ENCODE measurements at places on chromosomes 7 and 10.

- no peak for DNase-seq
These were observed 11.7 kb downstream of the CPA5 start for GRCh38 chr7:130356121-130356875.

- DNase-seq = no peak
These were observed 40.9 kb downstream of the PDSS1 start for GRCh38 chr10:26738301-26738911.

DNA sequence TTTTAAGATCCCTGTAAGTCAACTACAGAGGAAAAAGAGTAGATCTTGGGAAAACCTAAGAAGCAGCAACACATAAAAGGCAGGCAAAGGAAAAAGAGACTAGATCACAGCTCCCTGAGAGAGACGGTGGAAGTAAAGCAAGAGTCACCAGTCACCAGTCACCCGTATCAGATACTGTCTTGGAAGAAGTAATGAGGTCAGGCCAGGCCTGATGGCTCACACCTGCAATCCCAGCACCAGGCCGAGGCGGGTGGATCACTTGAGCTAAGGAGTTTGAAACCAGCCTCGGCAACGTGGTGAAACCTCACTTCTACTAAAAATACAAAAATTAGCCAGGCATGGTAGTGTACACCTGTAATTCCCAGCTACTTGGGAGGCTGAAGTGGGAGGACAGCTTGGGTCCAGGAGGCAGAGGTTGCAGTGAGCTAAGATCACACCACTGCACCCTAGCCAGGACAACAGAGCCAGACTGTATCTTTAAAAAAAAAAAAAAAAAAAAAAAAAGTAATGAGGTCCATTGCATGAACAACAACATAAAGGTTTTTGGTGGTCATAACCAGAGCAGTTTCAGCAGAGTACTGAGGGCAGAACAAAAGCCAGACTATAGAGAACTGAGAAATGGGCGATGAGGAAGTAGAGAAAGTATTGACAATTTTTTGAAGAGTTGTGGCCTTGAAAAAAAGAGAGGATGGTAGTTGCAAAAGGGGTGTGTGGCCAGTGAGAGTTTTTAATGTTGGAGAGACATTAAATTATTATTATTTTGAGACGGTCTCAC, 16.9 kb downstream of the ZNF713 start:
- no peak for DNase-seq

- no peak for DNase-seq
These were observed 5.0 kb downstream of the FOXP2 start for GRCh38 chr7:114419441-114420272.

DNA sequence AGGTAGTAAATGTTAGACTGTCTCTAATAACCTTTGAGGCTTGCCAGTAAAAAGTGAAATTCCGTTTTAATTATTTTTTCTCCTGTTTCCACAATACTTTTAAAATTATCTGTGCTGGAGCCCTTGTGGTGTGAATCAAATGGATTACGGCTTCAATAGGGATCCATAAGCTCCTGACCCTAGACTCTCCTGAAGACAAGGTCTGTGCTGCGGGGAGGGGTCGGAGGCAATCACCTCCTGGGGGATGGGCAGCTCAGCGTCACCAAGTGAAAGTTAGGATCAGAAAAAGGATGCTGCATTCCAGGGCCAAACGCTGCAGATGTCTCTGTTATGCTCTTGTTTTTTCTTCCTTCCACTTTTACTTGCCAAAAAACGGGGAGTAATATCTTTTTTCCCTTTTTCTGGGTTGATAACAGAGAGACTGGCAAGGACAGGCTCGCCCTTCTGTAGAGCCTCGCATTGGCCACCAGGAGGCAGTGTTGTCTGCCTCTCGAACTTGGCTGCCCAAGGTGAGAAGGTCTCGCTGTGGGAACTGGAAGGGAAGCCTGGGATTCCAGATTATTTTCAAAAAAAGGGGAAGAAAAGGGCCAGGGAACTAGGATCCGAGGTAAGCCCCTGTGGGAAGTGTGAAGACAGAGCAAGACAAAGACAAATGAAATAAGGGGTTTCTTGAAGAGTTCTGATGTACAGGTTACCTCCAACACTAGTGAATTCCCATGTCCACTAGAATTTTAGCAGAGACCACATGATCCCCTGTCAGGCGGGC, 621.9 kb downstream of the ACTR3B start:
- DNase-seq = no peak

GRCh38 chr10:33240931-33241330, 93.5 kb downstream of the NRP1 start:
- DNase-seq = no peak

- no peak for DNase-seq
These were observed 15.5 kb upstream of the CNOT4 start for GRCh38 chr7:135525426-135525825.

DNA sequence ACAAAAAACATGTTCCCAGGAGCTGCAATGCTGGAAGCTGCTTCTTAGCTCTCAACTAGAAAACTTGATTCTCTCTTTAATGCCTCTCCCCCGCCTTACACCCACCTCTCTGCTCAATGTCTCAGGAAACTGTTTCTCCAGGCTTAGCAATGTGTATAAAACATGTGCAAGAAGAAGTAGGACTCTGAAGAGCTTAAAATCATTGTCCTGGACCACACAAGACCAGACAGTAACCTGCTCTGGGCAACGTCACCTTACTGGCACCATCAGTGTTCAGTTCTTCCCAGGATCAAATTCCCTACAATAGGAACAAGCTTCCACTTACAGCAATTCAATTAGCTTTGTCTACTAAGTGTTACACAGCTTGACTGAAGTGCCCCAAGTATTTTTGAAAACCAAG, 104.9 kb downstream of the RAPGEF5 start:
- DNase-seq = no peak

DNA sequence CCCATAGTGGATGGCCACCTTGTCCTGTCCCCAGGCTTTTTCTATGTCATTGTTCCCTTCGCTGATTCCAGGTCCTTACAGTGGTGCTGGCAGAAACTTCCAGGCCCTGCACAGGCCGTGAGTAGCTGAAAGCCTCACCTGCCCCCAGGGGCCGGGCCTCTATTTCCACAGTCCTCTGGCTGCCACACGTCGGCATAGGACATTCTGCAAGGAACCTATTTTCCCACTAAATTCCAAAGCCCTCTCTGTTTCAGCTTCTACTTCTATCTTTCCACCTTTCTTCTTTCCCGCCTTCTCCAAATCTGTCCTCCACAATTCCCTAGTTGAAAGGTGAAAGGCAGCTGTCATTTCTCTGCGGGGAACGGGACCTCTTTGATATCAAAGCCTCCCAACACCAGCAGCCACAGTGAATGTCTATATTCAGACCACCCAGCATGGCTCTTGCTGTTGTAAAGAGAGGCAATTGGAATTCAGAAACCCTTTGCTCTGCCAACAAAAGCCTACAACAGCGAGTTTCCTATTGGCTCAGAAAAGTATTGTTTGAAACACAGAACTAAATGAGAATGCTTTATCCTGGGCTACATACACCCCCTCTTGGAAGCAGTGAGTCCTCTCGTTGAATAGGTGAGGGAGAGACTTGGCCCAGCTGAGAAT, 607.7 kb downstream of the GALNT17 start:
- no peak for DNase-seq

DNA sequence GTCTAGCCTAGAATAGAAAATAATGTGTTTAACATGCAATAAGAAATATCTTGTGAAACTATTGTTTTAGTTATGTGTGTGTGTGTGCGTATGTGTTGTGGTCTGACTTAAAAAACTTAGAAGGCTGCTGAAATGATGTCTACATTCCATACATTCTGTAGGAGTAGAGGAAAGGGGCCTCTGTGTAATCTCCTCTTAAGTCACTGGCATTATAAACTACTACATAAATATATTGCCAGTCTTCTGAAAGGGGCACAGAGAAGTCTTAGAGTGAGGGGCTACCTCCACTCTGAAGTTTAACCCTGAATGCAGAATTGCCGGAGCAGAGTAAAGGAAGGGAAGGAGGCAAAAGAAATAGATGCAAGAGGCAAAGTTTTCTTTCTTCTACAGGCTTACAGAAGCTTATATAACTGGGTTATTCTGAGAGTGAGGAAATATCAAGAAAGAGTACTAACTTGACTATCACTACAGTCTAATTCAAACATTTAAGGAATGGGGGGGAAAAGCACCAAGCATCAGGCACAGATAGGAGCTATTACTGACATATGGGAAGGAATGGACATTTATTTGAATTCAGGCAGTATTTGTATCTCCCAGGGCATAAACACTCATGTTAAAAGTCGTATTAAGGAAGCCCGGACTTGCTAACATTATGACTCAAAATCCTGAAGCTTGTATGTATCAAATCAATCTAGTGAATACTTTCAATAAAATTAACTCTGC, 75.7 kb downstream of the DNAJC1 start:
- no peak for DNase-seq

- peak; percentile 29 for DNase-seq
These were observed 355.9 kb downstream of the SFMBT2 start for GRCh38 chr10:7054915-7055314.

GRCh38 chr10:6402349-6402709, 177.7 kb downstream of the PRKCQ start:
- no peak for DNase-seq

DNA sequence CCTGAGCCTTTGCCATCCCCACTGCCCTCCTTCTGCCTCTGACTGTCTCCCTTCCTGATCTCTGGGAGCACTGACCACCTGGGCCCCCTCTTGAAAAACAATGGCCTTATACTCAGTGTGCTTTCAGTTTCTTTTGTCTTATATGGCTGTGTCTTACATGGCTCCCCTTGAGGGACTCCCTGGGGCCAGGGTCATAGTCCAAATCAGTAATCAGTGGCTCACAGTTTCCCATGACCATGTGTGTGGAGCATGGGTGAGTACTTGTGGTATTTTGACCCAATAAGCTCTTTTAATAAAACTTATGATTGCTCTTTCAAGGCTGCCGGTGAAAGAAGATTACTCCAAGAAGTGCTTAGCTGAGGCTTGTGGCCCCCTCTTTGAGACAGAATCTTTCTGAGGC, 62.4 kb upstream of the PCBD1 start:
- DNase-seq = no peak

Data from T-helper 2 cell (primary cell).